ENCODE measurements at places on chromosomes 7 and 10.

- DNase-seq: peak; percentile 7
These were observed 116.3 kb upstream of the RET start for GRCh38 chr10:42960491-42960990.

DNA sequence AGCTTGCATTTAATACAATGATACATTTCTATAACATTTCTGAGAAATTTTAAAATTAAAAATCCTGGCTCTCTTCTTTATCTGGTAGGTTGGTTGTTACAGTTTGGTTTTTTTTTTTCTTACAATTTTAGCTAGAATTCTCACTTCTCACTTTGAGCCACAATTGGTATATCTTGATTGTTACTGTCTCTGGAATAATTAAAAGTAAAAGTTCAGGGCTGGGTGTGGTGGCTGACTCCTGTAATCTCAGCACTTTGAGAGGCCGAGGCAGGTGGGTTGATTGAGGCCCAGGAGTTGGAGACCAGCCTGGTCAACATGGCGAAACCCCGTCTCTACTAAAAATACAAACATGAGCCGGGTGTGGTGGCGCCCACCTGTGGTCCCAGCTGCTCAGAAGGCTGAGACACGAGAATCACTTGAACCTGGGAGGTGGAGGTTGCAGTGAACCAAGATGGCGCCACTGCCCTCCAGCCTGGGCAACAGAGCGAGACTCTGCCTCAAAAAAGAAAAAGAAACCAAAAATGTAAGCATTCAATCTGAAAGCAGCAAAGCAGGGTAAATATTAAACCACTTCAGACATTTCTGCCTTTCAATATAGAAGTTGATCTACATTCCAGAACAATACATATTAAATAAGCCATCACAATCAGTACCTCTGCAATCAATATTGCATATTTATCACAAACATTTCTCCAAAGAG, 88.6 kb upstream of the PFKP start:
- DNase-seq: no peak

GRCh38 chr7:50151661-50152060, 58.6 kb upstream of the ZPBP start:
- DNase-seq: no peak

- DNase-seq: no peak
These were observed 7.4 kb upstream of the MICALL2 start for GRCh38 chr7:1466524-1467271.

DNA sequence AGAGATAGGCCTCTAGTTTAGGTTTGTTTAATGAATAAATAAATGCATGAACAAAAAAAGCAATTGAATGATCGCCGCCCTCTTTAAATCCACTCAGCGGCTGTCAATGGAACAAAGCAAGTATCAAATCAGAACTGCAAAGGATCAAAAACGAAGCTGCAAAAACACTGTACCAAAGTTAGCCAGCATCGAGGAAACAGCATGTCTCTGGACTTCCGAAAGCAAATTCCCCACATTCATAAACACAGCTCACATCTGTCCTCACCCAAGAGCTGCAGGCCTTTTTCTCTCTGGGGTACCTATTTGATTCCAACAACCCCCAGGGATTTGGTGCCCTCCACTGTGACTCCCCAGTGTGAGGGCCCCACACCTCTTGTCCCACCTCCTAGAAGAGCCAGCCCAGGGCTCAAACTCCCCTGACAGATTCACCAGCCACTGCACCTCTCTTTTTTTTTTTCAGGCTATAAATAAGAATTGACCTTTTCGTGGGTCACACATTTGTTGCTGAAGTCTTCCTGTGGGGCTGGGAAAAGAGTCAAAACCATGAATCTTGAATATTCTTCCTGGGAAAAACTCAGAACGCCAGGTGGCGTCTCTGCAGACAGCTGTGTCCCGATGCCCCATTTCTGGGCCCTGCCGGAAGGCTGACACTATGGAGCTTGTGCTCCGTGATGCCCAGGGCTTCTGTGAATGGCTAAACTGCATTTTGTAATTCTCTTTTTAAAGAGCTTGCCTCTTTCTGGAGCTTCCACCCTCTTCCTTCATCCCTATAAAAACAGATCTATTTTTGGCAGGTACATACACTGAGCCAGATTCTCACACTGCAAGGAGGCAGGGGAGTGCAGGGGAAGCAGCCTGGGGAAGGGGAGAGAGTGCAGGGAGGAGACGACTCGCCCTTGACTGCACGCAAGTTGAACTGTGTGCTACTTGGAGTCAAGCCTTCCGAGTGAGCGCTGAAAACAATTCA, 51.7 kb downstream of the HSPA12A start:
- no peak for DNase-seq

DNA sequence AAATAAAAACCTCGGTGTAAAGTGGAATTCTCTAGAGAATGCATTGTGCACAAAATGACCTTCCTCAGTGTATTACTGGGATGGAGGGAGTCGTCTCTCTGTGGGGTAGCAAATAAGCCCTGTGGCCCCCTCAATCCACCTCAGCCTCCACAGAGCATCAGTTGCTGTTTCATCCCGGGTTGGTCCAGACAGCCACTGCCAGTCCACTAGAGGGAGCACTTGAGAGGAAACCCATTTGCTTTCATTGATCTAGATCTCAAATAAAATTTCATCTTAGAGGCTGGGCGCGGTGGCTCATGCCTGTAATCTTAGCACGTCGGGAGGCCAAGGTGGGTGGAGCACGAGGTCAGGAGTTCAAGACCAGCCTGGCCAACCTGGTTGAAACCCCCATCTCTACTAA, 1128.7 kb downstream of the CNTNAP2 start:
- DNase-seq: peak; percentile 15

- no peak for DNase-seq
These were observed 80.2 kb downstream of the KMT2C start for GRCh38 chr7:152355474-152356057.

DNA sequence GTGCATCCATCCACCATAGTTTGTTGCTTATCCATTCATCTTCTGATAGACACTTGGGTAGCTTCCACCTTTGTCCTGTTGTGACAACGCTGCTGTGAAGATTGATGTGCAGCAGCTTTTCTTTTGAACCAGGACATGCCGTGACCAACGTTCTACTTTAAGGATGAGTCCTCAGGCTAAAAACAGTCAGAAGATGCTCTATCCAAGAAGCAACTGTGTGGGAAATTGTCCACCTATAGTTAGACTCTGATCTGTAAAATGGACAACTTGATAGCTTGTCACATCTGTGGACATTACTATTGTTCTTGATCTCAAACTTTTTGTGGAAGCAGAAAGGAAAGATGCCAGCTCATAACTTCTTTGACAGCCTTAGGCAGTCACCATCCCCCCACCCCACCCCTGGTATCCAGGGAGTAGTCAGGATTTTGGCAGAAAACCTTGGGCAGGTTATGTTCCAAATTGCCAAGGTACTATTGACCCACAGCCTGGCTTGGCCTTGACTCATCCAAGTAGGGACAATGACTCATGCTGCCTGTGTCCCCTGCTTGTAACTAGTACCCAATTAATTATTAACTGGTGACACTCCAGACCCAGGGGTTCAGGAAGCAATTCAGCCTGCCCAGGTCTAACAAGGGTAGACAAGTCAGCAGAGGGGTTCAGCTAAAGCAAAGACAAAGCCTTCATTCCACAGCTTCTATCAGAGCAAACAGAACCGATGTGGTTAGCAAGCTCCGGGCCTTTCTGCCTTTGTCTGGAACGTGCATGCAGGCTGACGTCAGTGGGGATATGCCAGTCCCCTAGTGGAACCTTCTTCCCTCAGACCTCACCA, 99.6 kb upstream of the ANLN start:
- no peak for DNase-seq

GRCh38 chr7:106767498-106768323, 97.4 kb upstream of the PIK3CG start:
- DNase-seq: no peak

DNA sequence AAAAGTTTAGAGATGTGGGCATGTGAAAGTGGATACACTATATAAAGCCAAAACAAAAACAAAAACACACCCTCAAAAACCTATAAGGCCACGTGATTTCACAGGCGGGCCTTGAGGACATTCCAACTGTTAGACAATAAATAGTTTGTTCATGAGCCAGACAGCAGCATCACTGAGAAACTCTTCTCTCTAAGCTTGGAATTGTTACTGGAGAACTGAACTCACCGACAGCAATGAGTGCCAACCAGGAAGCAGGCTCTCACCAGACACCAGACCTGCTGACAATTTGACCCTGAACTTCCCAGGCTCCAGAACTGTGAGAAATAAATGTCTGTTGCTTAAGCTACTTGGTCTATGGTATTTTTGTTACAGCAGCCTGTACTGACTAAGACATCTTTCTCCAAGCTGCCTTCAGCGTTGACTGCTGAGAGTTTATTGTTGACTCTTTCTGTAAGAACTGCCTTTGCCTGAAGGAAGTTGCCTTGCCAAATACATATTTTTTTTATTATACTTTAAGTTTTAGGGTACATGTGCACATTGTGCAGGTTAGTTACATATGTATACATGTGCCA, 107.5 kb downstream of the EPDR1 start:
- DNase-seq: no peak

DNA sequence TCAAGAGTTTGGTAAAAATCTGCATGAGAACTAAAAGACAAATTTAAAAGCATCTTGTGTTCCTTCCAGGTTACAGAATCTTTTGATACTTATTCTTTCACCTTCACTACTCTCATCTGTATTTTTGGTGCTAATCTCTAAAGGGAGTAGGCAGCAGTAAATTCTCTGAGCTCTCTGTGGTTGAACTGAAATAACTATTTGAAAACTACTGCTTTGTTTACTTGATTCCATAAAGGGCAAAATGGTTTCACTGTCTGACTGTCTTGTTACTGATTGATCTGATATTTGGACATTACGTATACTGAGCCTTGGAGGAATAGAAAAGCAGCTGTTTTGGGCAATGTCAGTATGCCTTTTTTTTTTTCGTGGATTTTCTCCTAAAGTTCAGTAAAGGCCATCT, 103.3 kb downstream of the CHRM2 start:
- DNase-seq: no peak

GRCh38 chr10:35465673-35466072, 129.4 kb downstream of the CCNY start:
- no peak for DNase-seq

DNA sequence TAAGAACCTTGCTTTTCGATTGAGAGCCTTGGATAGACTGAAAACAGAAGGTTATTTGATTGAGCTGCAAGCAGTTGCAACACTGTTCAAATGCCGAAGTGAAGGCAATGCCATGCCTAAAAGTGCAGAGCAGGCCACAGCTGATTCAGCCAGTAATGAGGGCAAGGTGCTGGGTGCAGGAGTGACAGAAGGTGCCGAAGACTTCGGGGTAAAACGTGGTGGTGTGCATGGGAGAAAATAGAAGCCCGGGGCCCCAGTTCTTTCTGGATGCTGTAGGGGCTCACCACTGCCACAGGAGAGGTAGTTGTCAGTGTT, 43.6 kb upstream of the GATAD1 start:
- no peak for DNase-seq

DNA sequence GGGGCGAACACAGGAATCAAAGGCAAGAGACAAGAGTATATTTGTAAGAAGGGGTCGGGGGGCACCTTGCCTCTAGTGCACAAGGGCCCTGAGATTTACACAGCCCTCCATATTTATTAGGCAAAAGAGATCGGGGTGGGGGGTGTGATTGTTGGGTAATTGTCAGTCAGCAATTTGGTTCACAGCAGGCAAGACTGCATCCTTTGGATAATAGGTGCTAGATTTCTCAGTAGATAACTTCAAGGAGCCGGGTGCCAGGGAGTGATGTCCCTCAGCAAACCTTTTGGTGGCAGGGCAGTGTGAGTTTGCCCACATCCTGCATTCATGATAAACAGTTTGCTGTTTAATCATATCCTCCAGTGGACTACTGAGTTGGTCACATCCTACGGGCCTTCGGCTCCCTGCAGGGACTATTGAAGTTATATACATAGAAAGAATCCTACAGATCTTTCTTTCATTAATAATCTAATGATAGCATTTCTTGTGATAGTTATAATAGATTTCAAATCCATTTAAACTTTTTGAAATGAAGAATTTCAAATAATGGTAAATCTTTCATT, 178.5 kb downstream of the GNAI1 start:
- DNase-seq: no peak

GRCh38 chr7:116522247-116522646, 2.6 kb upstream of the CAV1 start:
- no peak for DNase-seq

Data from HS-27A (cell line).